ENCODE measurements at places on chromosomes 11 and 22.
A peak's percentile ranks its signal among the peaks of the same experiment; 100 is the strongest.

GRCh38 chr22:37285937-37286336 lies 3.6 kb downstream of the CYTH4 start:
- no peak for DNase-seq

DNA sequence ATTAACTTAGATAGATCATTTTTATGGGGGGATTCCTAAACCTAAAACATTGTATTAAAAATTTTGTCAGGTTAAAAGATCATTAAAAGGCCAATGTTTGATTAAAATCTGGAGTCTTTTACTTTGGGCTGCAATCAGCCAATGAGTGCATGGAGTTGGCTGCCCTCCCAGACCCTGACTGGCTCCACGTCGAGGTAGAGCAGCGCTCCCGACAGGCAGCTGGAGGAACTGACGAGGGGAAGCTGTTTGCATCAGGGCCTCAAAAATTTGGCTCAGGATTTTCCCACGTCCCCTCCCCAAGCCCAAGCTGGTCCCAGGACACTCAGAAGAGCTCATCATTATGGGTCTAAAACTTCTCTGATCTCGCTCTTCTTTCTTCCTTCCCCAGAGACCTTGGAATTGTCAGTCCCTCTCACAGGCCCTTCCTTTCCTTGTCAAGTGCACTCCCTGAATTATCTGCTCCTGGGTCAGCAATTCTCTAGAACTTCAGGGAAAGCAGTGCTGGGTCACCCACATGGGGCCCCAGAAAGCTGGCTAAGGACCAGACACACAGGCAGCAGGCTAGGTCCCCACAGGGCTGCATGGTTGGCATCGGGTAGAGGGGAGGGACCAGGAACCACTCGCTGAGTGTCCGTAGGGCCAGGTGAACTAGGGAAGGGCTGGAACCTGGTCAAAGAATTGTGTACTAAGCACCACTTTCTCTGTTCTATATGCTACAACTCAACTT lies 119.6 kb upstream of the IGLL5 start:
- no peak for DNase-seq

- DNase-seq = no peak
Measured at GRCh38 chr11:67366961-67367760, 6.2 kb downstream of the CLCF1 start.

GRCh38 chr22:43267332-43267980 lies 75.7 kb downstream of the SCUBE1 start:
- DNase-seq = no peak

DNA sequence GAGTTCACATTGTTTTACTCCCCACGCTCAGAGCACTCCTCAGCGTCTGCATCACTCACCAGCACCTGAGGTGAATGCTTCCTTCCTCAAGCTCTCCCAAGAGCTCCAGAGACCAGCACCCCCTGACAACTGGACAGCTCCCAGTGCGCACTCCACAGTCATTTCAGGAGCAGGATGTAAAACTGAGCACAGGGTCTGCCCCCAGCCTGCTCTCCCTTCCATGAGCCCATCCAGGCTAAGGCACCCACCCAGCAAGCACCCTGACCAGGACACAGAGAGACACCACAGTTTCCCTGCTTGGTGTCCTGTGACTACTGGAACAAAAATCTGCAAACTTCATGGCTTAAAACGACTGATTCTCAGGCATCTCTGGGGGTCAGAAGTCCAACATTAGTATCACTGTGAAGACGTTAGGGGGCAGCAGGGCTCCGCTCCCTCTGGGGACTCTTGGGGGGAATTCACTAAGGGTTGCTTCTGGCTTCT lies 3.3 kb downstream of the SCGB1D2 start:
- DNase-seq = peak; percentile 27

- no peak for DNase-seq
Measured at GRCh38 chr11:27431808-27432207, 40.8 kb downstream of the LGR4 start.

GRCh38 chr22:19134874-19135273 lies 3.8 kb downstream of the TSSK2 start:
- no peak for DNase-seq

DNA sequence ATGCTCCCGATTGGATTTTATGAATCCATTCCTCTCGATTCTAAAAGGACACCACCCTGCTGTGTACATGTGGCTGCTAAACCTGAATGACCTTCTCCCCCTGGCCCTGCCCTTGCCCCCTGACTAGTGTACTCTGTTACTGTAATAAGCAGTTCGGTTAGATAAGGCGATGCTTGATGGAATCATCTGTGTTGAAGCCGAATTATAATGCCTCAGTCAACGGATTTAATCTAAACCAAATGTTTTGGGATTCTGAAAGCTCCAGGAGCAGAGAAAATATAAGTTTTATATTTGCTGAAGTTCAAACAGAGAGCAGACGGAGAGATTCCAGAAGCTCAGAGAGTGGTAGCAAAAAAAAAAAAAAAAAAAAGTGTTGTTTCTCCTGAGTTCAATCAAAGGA lies 275.4 kb upstream of the MPPED2 start:
- no peak for DNase-seq

GRCh38 chr22:27671413-27671935 lies 130.1 kb downstream of the MN1 start:
- DNase-seq = no peak

GRCh38 chr11:12810568-12810894 lies 136.3 kb downstream of the TEAD1 start:
- no peak for DNase-seq

GRCh38 chr22:16783930-16784354 lies 41.3 kb downstream of the XKR3 start:
- no peak for DNase-seq

GRCh38 chr11:1928470-1928890 lies 9.0 kb downstream of the TNNT3 start:
- no peak for DNase-seq

DNA sequence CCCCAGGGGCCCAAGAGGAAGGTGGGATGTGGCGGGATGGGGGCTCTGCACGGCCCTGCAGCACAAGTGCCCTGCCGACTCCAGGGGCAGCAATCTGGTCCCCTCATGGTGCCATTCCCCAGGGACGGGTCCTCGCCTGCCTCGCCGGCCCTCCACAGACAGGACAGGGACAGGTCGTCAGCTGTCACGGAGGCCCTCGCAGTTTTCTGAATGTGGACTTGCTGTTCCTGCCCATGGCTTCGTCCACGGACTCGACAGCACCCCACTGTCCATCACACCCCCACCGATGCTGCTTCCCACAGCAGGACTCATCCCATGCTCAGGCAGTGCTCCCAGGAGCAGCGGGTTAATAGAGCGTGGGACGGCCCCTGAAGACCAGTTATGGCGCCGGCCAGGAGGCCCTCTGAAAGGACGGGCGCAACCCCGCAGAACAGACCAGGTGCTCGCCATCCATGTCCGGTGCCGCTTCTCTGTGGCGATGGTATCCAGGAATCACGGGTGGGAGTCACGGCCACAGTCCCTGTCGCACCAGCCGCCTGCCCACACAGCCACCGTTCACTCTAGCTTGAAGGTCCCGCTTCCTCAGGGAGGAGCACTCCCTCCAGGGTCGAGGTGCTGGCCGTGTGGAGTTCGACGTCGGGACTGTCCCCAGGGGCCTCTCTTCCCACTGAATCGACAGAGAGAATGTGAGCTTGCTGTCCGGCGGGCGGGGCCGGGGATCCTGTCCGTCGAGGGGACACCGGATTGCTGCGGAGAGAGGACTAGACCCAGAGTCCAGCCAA lies 18.5 kb upstream of the MUC2 start:
- no peak for DNase-seq

- no peak for DNase-seq
Measured at GRCh38 chr11:72631806-72632731, 42.2 kb downstream of the PDE2A start.

DNA sequence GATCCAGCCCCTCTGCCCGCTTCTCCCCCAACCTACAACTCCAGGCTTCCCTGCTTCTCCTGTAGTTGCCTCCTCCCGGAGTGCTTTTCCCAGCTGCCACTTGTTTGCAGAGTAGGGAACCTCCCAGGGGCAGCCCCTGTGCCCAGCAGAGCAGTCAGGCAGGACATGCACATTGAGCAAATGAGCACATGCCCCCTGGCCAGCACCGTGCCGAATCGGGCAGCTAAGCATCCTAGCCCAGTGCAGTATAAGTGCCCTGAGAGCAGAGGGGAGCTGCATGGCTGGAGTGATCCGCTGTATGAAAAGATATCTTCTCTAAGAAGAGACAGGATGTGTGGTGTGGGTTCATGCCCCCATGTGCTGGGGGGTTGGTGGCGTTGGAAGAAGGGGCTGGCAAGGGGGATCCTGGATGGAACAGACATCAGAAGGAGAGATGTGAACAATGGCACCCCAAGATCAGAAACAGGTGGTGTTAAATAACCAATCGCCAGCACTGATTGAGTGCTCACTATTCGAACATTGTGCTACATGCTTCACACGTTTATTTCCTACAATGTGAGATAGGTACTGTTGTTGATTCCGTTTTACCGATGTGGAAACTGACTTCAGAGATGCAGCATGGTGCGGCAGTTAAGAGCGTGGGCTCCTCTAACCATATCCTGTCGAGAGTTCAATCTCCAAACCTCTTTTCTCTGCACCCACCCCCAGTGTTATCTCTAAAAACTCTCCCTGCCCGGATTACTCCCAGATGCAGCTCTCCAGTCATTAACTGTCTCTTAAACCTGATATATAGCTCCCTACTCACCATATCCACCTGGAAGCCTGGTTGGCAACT lies 1.2 kb downstream of the AIP start:
- peak; percentile 71 for DNase-seq

GRCh38 chr11:123363556-123363955 lies 66.5 kb upstream of the GRAMD1B start:
- DNase-seq = no peak

Measured in activated T-cell treated with anti-CD3 and anti-CD28 coated beads, Interleukin-2, amount 50 U/mL, for 48 hours (primary cell).